Stimulated activated CD8-positive, alpha-beta memory T cell treated with anti-CD3 and anti-CD28 coated beads, Interleukin-7, amount 100 ng/mL, for 1 hour (primary cell): ENCODE measurements at places on chromosomes 2 and 18.

DNA sequence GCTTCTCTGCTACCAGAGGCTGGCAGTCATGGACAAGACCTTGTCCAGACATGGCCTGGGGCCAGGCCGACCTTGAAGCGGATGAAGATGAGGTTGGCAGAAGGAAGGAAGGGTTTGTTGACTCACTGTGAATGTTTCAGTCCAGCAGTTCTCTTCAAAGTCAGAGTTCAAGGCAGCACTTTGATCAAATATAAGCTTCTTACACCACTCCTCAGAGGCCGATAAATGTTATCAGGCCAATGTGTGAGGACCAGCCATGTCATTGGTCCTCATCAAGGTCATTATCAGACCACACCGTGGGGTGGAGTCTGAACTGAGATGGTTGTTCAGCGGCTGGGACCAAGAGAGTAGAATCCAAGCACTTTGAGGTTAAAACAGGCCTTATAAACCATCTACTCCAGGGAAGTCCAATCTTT is 35.5 kb downstream of the QPCT start:
- no peak for DNase-seq

DNA sequence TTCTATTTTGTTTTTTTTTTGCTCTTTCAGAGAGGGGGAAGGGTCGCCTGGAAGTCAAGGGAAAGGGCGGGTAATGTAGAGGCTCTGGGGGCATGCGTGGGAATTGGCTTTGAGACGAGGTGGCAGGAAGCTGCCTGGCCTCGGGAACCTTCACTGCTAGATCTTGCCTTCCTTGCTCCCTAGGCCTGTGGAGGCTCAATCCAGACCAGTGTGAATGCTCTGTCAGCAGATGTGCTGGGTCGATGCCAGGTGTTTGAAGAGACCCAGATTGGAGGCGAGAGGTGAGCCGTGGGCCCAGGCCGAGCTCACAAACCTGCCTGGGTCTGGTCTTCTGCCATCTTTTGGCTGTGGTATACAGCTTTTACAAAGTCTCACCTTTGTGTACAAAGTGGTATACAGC is 15.5 kb downstream of the CCT7 start:
- DNase-seq: no peak

- no peak for DNase-seq
These were observed 1.6 kb downstream of the DNAH7 start for GRCh38 chr2:196067088-196067382.

GRCh38 chr18:51350081-51350480 is 152.6 kb upstream of the MEX3C start:
- DNase-seq: no peak

DNA sequence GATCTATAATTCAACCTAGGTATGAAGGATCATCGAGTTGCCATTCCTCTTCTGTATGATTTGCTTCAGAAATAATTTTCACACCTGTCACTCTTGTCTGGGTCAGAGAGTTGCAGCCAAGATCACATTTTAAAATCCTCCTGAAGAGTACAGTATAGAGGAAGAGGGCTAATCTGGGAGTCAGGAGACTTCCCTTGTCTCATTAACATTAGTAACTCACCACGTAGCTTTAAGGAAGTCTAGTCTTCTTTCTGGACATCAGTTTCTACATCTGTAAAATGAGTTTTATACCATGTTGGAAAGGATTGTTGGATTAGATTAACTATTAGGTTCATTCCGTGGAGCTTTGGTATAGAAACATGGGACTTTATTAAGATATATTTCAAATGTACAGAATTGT is 109.4 kb downstream of the TDRD15 start:
- DNase-seq: no peak

- DNase-seq: no peak
These were observed 285.9 kb downstream of the EIPR1 start for GRCh38 chr2:3091696-3092095.

DNA sequence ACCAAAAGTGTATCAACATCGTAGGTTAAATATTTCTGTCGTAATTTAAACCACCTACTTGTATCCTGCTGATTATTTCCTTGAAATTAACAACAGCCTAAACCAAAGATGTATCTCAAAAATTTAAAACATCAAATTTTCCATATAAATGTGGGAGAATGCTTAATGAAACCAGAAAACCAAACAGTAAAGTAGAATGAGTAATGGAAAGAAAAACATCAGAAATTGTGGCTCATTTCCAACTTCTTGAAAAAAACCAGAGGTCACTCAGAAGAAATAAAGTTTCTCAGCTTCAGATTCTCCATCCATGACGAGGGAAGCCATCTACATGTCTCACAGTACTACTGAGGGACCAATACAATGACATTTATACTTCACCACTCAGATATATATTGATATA is 296.5 kb downstream of the NOL4 start:
- no peak for DNase-seq

DNA sequence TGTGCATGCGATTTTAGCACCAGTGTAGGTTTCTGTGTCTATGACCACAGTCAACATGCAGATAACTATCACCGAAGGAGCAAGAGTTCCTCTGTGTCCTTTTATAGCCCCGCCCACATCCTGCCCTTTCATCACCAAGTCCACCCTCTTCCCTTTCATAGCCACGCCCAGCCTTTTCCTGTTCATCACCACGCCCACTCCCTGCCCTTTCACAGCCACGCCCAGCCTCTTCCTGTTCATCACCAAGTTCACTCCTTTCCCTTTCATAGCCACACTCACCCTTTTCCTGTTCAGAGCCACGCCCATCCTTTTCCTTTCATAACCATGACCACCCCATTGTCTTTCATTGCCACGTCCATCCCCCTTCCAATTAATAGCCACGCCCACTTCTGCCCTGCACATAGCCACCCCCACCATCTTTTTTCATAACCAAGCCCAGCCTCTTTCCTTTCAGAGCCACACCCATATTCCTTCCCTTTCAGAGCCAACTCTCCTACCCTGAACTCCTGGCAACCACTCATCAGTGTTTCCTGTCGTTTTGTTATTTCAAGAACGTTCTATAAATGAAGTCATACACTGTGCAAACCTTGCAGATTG is 273.9 kb downstream of the MYT1L start:
- DNase-seq: peak; percentile 5

DNA sequence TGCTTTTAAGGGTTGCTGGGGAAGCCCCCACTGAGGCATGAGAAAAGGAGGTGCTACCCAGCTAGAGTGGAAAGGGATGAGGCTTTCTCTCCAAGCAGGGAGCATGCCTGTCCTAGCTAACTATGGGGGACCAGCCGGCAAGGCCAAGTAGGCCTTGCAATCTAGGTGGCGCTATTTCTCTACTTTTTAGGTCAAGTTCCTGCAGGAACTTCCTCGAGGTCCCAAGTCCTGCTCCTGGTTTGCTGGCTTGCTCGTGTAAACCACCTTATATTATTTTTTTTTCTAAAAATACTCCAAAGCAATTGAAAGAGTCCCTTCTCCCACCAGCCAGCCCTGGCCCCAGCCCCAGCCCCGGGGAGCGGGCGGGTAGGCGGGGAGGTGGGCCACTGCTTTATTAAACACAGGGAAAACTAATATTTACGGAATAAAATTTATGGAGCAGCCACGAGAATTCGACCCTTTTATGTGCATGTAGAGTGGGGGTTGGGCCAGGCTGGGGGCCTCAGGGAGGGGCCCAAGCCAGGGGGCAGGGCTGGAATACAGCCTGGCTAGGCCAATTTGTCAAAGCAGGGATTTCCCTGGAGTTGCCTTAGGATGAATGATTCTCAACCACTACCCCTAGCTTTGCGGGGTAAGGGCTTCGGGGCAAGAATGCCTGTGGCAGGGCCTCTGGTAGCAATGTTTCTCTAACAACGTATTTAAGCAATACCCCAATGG is 12.8 kb upstream of the IHH start:
- DNase-seq: no peak

DNA sequence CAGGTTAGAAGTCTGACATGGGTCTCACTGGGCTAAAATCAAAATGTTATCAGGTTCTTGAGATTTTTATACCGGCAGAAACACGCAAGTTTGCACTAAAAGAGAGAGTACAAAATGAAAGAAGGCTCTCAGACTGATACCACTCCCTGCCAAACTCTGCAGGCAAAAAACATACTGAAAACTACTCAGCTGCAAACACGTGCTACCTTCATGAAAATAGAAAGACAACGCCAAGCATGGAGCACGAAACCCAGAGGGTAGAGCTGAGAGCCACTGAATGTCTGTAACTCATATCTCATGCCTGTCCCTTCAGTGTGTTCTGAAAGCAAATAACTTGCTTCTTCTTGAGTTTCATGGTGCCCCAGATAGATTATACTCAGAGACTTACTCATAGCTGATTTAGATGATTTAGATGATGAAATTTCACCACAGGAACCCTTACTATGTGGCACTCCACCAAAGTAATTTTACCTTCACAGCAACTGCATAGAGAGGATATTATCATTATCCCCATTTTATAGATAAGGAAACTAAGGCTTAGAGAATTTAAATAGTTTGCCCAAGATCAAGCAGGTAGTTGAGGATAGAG is 313.0 kb upstream of the SLC39A10 start:
- no peak for DNase-seq
